ENCODE measurements at places on chromosomes 6 and 20.

DNA sequence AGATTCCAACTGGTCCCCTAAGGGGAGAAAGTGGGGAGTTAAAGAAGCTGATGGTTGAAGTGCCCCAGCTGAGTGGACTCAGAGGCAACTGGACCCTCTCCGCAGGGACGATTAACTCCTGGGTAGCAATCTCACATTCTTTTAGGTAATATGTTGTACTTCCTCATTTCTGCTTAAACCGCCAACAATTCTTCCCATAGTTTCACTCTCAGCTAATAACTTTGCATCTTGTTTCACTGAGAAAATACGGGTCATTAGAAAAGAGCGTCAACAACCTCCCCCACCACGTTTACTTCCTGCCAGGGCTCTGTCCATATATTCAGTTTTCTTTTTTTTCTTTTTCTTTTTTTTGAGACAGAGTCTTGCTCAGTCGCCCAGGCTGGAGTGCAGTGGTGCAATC is 39.5 kb upstream of the CHD6 start:
- DNase-seq, result no peak

GRCh38 chr6:55560290-55560885 is 18.6 kb downstream of the HMGCLL1 start:
- DNase-seq, result no peak

DNA sequence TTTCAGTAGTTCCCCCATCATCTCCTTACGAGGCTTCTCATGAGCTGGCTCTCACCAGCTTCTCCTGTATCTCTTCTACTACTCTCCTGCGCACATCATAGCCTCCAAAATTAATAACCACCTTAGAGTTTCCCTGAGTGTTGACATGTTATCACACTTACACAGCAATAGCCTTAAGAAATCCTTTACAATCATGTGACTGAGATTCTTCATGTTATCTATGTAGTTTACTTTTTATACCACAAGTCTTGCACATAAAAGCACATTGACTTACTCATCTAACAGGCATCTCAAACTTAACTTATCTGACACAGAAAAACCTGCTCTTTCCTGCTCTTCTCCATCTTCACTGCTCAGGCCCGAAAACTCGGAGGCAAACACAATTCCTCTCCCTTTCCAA is 103.7 kb upstream of the TAB2 start:
- peak; percentile 44 for DNase-seq

DNA sequence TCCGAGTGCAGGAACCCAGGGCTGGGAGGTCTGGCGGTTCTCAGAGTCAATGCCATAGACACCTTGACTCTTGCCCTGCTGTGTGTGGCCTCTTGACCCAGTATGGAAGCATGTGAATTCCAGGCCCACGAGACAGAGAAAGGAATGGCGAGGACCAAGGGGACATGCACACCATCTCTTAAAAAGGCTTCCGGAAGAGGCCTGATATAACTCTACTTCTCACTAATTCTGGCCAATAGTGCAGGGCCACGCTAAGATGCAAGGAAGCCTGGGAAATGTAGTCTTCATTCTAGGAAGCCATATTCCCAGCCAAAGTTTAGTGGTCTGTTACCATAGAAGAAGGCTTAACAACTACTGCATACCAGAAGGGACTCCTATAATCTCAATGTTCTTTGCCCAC is 177.0 kb upstream of the KCNG1 start:
- DNase-seq, result no peak

DNA sequence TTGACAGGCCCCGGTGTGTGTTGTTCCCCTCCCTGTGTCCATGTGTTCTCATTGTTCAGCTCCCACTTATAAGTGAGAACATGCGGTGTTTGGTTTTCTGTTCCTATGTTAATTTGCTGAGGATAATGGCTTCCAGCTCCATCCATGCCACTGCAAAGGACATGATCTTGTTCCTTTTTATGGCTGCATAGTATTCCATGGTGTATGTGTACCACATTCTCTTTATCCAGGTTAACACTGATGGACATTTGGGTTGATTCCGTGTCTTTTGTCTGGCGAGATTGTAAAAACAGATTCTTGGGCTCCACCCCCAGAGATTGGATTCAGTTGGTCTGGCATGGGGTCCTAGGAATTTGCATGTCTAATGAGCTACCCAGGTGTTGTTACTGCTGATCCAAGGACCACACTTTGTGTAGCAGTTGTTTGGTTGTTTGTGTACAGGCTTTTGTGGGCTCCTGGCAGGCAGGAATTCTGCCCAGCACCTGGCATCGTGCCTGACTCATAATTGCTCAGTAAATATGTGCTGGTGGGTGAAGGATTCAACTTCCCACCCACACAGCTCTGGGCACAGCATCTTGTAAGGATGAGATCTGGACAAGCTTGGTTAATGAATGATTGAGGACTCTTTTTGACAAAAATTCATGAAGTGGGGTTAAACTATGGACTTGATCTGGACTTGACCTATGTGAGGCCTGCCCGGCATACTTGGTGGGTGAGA is 5.2 kb downstream of the TOX2 start:
- DNase-seq, result no peak

GRCh38 chr6:109235481-109236038 is 140.3 kb downstream of the CEP57L1 start:
- DNase-seq, result no peak

DNA sequence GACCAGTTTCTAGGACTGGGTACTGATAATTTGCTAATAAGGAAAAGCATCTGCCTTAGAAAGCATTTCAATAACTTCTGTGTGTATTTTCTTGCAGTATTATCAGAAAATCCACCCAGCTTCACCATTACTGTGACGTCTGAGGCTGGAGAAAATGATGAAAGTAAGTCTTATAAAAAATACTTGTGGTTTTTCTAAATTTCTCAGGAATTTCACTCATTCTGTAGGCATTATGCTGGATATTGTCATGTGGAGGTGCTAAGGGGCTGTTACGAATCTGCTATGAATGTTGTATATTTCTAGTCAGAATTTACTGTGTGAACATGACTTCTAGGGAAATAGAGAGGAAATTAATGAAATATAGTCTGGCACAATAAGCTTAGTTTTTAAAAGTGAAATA is 8.9 kb downstream of the RWDD1 start:
- no peak for DNase-seq

- no peak for DNase-seq
These were observed 37.5 kb downstream of the PTK7 start for GRCh38 chr6:43113431-43114260.

DNA sequence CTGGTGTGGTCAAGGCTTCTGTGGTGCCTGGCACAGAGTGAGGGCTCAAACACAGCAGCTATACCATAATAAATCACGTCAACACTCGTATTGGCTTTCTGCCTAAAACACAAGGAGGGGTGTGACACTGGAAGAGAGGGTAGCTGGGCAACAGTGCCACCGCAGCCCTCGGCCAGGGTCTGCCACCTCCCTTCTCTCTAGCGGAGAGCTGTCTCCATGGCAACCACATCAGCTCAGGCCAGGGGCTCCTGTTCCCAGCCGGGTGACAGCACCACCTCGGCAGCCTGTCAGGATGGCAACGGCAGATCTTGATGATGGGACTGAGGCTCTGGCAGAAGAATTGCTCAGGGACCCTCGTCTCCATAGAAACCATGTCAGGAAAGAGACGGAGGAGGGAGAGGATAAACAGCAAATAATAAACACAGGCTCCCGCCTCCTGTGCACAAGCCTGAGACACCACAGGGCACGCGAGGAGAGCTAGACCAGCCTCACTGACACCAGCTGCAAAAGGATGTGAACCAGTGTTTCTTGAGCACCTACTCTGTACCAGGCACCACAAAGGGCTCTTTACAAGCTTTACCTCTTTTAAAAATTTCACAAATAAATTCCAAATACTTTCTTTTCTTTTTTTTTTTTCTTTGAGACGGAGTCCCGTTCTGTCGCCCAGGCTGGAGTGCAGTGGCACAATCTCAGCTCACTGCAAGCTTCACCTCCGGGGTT is 50.4 kb upstream of the TLDC2 start:
- no peak for DNase-seq

DNA sequence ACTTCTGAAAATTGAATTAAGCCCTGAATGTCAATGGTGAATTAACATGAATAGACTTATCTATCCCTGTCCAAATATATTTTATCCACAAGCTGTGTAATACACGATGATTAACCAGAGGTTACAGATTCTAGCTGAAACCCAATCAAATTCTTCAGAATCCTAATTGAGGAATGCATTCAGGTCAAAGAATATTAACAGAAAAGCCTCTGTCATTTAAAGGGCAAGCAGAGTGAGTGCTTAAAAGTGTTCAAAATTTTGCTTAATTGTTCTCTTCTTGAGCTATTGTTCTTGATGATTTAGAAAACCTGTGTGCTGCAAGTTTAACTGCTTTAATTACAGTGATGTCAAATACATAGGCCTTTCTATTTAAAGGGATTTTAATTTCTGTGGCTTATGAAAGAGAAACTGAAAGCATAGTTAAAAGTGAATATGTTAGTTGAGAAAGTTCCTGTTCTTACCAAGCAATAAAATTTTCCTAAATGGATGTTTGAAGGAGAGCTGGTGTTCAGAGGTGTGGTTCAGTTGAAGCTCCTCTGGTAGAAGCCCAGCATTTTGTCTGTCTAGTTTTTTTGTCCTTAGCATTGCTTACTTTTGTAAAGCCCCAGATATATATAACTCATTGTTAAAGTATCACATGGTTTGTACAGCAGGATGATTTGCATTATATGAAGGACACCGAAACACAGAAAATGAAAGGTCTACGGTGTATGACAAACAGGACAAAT is 466.3 kb upstream of the PLCB4 start:
- no peak for DNase-seq

Measured in CD4-positive, CD25-positive, alpha-beta regulatory T cell (primary cell).